ENCODE measurements at places on chromosomes 6 and 20. TPM values are rescaled to one million over a fixed set of nuclear protein-coding genes. Genes with fewer than 3 reads are reported as not detected.

- no peak for DNase-seq
Measured at GRCh38 chr6:107490566-107491137, 735 bp downstream of the SOBP start.

- DNase-seq, result no peak
Measured at GRCh38 chr6:30819297-30819917, 64.9 kb upstream of the DDR1 start.

DNA sequence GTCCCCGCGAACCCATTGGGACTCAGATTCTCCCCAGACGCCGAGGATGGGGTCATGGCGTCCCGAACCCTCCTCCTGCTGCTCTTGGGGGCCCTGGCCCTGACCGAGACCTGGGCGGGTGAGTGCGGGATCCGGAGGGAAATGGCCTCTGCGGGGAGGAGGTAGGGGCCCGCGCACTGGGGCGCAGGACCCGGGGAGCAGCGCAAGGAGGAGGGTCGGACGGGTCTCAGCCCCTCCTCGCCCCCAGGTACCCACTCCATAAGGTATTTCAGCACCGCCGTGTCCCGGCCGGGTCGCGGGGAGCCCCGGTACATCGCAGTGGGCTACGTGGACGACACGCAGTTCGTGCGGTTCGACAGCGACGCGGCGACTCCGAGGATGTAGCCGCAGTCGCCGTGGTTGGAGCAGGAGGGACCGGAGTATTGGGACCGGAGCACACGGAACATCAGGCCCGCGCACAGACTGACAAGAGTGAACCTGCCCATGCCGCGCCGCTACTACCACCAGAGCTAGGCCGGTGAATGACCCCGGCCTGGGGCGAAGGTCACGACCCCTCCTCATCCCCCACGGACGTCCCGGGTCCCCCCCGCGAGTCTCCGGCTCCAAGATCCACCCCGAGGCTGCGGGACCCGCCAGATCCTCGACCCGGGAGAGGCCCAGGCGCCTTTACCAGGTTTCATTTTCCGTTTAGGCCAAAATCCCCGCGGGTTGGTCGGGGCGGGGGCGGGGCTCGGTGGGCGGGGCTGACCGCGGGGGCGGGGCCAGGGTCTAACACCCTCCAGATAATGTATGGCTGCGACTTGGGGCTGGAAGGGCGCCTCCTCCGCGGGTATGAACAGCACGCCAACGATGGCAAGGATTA is 15.7 kb upstream of the HLA-A start:
- DNase-seq, result peak; percentile 8

SYCP2L gene
- not detected for total RNA-seq

DNA sequence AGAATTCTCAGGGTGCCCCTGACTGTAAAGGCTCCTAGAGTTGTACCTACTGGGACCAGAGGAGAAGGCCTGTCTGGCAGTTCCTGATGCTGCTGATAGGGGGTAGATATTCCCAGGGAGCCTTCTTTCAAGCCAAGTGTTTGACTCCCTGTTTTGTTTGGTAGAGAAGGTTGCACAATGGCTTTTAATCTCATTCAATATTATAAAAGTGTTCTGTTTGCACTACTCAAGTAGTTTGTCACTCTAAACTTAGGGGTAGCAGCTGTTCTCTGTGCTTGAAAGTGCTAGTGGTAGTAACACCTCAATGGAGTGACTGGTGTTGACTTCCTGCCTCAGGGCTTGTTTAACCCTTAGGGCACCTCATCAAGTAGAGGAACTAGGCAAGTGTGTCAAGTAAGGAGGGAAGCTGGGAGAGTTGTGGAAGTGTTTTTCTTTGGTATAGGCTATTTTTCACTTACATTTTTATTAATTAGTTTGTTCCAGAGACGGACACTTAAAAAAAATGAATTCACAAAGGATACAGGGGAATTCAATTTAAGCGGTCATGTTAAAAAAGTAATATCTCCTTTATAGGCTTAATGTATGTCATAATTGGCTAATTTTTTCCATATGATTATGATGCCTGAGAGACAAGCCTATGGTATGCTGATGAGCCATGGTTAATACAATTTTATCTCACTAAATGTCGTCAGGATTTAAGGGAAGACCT is 38.1 kb downstream of the BICRAL start:
- no peak for DNase-seq

GRCh38 chr6:127868338-127868737 is 32.5 kb downstream of the THEMIS start:
- no peak for DNase-seq

MYLK2 gene
- 0.40 TPM for total RNA-seq

GRCh38 chr6:47355496-47355895 is 45.8 kb upstream of the TNFRSF21 start:
- no peak for DNase-seq

HLA-DOA gene
- not detected for total RNA-seq

DNA sequence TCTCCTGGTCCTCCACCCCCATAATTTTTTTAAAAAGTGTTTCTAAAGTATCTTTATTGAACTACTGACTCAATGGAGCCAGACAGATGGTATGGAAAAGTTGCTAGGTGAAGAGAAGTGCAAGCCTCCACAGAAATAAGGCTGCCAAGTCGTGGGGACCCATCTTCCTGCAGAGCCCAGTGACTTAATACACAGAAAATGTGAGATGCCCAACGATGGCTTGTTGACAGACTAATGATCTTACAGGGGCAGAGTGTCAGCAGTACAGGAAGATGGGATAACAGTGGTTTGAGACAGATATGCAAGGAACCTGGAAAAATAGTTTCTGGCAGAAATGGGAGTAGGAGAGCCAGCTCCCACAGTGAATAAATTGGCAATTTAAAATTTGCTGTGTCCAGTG is 43.3 kb downstream of the FYN start:
- no peak for DNase-seq

GRCh38 chr6:169185011-169185521 is 68.6 kb downstream of the THBS2 start:
- DNase-seq, result no peak

GRCh38 chr6:45684476-45684875 is 306.7 kb upstream of the SUPT3H start:
- no peak for DNase-seq

DNA sequence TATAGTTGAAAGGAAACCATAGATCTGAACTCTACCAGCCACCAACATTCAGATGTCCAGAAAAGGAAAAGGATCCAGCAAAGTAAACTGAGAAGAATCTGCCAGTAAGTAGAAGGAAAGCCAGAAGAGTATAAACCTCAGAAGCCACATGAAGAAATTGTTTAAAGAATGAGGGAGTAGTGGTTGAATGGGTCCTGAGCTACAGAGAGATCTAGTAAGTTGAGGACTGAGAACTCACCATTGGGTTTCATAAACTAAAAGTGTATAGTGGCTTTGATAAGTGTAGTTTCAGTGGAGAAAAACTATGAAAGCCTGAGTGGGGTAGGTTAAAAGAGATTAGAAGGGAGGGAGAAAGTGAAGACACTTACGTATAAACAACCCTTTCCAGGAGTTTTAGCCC is 32.0 kb upstream of the SUMO4 start:
- no peak for DNase-seq

- no peak for DNase-seq
Measured at GRCh38 chr20:18056174-18057100, 1.3 kb downstream of the OVOL2 start.

DNA sequence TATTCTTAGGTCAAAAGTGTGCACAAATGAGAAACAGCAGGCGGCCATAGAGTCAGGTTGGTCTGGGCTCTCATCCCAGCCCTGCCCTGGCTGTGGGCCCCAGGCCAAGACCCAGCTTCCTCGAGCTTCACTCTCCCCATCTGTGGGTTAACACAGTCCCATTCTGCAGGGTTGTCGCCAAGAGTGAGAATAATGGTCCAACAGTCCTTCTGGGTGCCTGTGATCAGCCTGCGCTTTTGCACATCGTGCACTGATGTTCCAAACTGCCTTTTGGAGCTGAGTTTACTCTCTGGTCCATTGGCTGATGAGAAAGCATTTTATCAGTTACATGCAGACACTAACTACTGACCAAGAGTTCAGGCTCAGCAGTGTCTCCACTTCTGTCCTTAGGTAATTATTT is 82.6 kb downstream of the INSM1 start:
- DNase-seq, result no peak

PHF10 gene
- 40.4 TPM for total RNA-seq

PRR18 gene
- total RNA-seq, result not detected

TRIM31 gene
- total RNA-seq, result not detected

GRCh38 chr6:159894991-159895390 is 4.2 kb downstream of the MAS1 start:
- no peak for DNase-seq

MUC22 gene
- total RNA-seq, result not detected

DNA sequence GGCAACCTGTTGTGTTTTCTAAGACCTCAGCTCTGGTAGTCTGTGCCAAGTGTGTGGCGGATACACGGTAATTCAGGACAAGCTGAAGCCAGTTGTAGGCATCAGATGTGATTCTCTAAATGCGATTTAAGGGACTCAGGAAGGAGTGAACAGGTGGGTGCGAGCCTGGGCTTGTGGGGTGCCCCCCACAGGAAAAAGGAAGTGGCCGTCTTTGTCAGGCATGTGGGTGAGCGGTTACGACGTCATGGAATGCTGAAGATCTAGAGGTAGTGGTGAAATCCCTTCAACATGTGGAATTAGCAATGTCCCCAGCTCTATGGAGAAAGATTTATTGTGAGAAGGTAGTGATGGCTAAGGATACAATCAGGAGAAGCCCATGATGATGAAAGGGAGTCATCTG is 95.1 kb upstream of the EXOC2 start:
- DNase-seq, result no peak

GRCh38 chr20:49894073-49894470 is 21.3 kb downstream of the SPATA2 start:
- no peak for DNase-seq

AGPAT1 gene
- 8.3 TPM for total RNA-seq

DNA sequence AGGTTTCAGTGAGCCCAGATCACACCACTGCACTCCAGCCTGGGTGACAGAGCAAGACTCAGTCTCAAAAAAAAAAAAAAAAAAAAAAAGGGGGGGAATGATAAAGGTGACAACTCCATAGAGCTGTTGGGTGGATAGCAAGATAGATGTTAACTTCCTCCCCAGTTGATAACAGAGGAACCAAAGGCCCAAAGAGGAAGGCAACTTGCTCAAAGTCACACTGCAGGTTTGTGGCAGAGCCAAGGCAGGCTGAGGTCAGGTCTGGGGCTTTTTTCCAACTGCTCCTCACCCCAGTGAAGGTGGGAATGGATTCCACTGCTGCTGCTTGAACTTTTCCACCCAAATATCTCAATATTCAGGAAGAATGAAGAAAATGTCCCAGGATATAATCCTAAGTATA is 26.7 kb downstream of the HCK start:
- DNase-seq, result no peak

BMP6 gene
- 281 TPM for total RNA-seq

DNA sequence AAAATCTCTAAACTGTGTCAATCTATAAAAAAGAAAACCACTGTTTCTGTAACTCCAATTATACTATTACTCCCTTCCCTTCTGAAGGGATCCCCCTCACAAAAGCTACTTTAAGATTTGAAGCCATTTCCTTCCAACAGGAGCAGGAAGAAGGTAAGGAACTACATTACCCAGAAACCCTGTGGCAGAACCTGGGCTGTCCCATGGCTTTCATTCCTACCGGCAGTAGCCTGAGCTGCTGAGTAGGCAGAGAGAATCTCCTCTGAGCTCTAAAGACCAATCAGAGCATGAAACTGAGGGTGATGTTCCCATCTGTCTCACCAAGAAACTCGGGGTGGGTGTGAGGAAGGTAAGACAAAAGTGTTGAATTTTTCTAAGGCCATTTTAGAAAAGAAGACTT is 108.0 kb upstream of the LRFN2 start:
- DNase-seq, result no peak

DNA sequence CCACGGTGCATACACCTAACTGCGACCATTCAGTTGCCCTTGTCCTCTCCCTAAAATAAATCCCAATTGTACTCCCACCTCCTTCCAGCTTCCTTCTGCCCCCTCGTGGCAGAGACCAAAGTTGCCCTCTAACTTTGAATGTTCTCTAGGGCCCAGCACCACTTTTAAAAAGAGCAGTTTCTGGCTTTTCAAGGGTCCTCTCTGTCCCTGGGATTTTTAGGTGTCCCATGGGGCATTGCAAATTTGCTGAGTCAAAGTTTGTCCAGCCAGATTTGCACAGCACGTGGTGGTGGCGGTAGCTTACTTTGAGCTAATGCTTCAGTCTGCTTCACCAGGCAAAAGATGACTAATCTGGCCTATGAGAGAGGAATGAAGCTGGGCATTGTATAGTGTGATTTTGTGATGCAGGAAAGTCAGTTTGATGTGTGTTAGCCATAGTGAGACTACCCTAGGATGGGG is 100.2 kb downstream of the PERP start:
- DNase-seq, result no peak

GRCh38 chr6:112044196-112044595 is 9.7 kb upstream of the CCN6 start:
- no peak for DNase-seq

DNA sequence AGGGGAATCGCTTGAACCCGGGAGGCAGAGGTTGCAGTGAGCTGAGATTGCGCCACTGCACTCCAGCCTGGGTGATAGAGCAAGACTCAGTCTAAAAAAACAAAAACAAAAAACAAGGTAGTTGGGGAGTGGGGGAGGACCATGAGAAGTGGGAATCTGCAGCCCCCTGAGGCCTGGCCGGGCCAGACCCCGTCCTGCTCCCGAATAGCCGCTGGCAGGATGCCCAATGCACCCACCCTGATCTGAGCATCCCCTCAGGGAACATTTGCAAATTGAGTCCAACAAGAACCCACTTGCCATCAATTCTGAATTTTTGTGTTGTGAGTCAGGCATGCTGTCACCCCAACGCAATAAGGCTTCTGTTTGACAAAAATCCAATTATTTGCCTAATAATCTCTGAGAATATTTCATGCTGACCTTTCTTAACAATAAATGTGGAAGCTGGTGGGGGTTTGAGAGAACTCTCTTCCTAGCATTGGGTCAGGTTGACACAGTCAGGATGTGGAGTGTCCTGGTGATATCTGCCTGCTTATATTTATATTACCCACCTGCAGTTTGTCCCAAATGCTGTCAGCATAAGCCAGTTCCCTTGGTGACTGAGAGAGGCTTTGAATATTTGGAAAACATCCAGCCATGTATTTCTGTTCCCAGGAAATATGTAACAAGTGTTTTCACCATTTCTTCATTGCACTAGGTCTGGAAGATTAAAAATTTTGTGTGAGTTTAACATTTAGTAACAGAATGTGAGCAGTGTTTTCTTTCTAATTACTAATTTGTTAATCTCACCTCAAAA is 28.4 kb upstream of the FRMD1 start:
- no peak for DNase-seq

DNA sequence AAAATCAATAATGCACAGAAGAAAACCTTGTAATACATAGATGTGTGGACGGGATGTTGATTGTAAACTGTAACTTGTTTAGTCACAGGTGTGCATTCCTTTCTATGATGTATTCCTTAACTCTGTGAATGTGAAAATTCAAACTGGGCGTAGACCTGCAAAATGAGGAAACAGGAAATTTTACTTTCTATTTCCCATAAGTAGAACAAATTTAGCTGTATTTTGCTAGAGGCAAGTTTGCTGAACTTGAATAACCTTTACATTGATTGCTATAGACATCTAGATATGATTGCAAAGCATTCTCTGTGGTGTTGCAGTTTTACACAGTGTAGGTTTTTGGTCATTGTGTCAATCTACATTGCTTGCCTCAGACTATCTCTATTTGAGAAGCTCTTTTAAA is 368.4 kb upstream of the MAN1A1 start:
- DNase-seq, result no peak

- DNase-seq, result no peak
Measured at GRCh38 chr6:2547355-2547754, 203.4 kb downstream of the MYLK4 start.

EMILIN3 gene
- not detected for total RNA-seq

All from pulmonary artery endothelial cell (primary cell).